ENCODE measurements at places on chromosomes 12 and 14.

- no peak for DNase-seq
Measured at GRCh38 chr12:128830505-128830893, 6.7 kb upstream of the SLC15A4 start.

DNA sequence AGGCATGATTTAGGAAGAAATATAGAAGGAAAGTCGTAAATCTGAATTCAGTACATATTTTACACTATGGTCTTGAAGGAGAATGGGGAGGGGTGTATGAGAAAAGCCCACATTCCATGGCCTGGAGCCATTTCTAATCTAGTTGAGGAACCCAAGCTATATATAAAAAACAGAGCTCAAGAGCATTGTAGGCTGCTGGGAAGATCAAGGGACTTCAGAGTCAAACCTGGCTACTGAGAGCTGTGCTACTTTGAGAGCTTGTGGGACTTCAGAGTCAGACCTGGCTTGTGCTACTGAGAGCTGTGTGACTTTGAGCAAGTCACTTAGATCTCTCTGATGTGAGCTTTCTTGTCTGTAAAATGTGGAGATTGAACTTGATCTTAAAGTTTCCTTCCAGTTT, 58.7 kb downstream of the TBK1 start:
- no peak for DNase-seq

DNA sequence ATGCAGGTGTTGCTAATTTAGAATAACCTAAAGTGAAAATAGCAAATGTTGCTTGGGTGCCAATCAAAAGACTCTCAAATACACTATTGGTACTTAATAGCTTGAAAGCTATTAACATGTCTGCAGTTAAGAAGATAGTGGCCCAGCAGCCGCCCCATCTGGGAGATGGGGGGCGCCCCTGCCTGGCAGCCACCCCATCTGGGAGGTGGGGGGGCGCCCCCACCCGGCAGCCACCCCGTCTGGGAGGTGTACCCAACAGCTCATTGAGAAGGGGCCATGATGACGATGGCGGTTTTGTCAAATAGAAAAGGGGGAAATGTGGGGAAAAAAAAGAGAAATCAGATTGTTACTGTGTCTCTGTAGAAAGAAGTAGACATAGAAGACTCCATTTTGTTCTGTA, 923.1 kb upstream of the MDGA2 start:
- no peak for DNase-seq

DNA sequence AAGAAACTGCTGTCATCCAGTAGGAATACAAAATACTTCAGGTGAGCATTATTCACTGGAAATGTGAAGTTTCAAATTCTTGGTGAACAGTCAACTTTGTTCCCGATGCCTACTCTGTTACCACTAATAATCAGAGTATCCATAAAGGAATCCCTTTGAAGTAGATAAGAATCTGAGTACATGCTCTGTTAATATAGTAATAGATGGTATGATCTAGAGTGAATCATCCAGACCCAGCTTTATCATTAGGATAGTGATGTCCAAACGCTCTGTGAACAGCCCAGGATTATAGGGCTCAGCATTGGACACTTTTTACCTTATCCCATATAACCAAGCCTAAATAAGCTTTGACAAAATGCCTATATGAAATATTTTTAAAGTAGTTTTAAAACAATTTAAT, 33.3 kb downstream of the PPP2R3C start:
- DNase-seq, result no peak

GRCh38 chr14:71783786-71784185, 148.4 kb upstream of the RGS6 start:
- no peak for DNase-seq

DNA sequence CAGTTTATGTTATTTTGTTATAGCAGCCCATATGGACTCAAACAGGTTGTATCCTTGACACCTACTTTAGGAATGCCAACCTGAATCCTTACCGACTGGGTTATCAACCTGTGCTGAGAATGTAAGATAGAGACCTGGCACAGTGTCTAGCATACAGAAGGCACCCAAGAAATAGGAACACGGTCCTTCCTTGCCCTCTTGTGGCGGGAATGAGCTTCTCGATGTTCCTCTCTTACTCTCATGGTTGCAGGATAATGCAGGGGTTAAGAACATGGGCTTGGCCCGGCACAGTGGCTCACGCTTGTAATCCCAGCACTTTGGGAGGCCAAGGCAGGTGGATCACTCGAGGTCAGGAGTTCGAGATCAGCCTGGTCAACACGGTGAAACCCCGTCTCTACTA, 6.5 kb downstream of the C12orf43 start:
- DNase-seq, result peak; percentile 61

DNA sequence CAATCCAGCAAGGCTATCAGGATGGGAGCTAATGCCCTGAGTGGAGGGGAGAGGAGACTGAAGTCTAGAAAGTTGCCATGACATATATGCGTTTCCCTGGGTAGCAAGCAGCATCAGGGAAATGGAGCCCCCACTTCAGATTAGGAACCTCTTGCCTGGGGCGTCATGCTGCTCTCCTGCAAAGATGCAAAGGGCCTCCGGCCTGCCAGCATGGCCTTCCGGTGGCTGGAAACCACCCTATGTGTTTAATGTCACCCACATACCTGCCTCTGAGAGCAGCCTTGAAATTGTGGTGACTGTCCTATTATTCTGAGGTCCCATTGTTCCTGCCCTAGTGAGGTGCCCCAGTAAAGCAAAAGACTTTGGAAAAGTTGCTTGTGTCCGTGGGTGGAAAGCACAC, 10.0 kb upstream of the IFI27L2 start:
- no peak for DNase-seq

DNA sequence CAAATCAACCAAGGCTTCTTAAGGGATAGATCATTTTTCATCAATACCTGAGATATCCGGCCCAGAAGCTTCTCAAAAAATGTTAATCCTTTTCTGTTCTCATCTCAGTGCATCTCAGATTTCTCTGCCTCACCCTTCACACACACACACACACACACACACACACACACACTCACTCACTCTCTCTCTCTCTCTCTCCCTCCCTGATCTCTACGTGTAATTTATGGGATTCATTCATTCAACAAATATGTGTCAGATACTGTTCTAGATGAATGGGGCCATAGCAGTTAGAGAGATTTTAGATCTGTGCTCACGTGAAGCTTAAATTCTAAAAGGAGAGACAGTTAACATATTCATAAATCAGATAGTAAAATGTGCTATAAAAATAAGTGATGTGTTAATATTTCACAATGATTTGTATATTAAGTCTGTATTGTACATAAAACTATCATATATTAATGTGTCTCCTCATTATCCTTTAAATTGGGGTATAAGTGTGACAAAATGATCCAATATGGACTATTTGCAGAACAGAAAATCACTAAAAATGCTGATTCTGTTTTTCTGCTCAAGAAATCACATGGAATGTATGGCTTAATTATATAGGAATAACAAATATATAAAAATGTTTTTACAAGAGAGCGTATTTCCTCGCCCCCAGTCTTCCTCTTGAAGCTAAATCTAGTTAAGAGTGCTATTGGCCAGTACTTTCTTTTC, 7.3 kb upstream of the FRMD6 start:
- DNase-seq, result no peak

DNA sequence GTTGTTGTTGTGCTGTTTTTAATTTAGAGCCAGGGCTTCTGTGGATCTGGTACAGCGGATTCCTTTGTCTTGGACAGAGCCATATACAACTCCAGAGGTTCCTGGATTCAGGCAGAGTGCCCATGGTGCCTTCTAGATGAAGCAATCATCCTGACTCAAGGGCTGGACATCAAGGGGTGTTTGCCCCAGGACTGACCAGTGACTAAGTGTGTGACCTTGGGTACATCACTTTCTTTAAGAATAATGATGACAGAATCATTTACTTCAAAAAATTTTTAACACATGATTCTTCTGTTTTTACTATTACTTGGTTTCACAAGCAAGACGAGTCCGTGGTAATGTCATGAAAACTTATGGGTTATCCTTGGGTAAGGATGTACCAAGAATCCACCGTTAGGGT, 397.3 kb downstream of the ZFP36L1 start:
- DNase-seq, result no peak

GRCh38 chr12:53602176-53602864, 23.9 kb downstream of the ATF7 start:
- peak; percentile 49 for DNase-seq
